Right atrium auricular region (tissue), 2 donors: ENCODE measurements at places on chromosomes 1 and 21.

DNA sequence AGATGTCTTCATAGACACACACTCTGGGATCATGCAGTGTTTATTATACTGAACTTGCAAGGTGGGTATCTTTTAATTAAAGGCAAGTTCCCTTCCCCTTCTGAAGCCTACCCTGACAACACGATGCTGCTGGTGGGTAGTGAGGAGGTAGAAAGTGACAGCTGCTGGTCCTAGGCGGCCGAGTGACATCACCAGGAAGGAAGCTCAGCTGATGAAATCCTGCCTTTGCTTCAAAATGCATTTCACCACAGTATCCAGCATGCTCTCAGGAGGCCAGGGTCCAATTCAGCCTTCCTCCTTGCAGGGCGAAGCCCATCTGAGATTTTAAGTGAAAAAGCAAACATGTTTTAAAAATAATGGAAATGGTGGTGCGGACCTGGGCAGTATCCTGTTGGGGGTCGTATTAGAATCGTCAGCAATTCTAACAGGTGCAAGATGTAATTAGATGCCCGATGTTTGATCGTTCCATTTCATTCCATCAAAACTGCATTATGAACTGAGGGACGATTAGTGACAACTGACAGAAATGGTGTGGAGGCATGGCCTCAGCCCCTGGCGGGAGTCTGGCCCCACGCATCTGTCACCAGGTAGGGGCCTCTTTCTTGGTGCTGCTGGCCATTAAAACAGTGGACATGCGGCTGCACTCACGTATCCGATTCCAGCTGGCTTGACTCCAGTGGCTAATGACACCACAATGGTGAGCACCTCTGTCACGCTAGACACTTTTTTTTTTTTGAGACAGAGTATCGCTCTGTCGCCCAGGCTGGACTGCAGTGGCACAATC, 324.8 kb upstream of the C1orf174 start:
- DNase-seq = no peak

DNA sequence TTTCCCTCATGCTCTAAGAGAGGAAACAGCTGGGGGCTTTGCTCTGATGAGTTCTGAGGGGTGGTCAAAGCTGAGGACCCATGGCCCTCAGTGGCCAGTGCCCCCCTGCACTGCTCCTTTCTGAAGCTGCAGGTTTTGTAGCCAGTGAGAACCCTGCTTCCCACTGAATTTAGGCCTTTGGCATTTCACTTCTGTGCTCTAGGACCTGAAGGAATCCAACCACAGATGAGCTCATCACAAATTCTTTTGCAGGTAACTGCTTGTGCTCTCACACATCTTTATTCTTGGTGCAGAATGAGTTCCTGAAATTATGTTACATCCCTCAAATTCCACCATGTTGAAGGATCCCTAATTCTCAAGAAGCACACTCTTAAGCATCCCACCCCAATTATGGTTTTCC, 248.7 kb upstream of the IRF2BP2 start:
- no peak for DNase-seq

DNA sequence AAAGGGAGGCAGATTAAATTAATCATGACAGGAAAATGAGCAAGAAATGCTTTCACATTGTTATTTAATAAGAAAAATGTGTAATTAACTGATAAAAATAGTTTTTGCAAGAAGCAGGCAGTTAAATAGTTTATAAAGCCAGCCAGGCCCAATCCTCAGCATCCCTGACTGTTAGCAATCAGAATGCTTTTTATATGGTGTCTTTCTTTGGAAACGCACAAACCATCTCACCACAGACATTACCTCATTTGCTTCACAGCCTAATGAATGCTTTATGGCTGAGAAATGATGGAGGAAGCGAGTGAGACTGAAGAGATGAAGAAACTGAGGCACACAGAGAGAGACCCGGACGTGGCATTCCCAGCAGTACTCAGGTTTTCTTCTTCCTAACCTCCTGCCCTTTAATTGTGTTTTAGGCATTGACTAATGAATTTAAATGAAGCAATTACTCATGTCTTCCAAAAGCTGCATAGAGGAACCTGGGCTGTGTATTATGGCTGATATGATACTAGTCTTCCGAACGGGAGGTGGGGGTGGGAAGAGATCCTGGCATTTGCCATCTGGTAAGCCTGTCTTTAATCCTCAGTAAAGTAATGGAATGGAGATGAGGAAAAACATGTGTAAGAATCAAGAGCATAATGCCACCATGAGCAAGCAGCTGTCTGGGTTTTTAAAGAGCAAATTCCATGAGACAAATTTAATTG, 116.1 kb upstream of the LMO4 start:
- DNase-seq = no peak

DNA sequence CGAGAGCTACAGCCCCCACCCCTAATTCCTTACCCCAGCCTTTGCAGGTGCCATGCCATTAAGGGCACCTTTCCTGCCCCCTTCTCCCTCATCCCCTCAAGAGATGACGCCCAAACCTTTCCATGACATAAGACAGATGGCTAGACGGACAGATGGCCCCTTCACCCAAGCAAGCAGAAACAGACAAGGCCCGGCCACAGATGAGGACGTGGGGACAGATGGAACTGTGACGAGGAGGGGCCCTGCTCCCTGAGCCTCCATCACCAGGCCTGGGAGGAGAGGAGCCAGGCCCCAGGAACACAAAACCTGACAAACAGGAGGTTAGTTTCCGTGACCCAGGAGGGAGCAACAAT, 24.7 kb upstream of the PEF1 start:
- no peak for DNase-seq

GRCh38 chr1:230208619-230209261, 141.7 kb downstream of the GALNT2 start:
- no peak for DNase-seq

GRCh38 chr1:240019524-240019923, 72.2 kb upstream of the FMN2 start:
- no peak for DNase-seq

DNA sequence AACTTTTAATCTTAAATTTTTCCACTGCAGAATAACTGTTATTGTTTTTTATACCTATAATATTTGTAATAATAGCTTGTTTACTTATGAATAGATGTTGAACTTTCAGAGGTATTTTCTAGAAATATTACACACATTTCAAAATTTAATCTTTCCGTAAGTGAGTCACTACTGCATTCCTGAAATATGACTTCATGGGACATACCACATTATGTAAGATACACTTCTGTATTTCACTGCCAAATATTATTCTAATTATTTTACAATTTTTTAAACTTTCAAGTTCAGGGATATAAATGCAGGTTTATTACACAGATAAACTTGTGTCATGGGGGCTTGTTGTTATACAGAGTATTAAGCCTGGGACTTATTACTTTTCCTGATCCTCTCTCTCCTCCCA, 2220.5 kb downstream of the NCAM2 start:
- no peak for DNase-seq

- DNase-seq = no peak
These were observed 332.8 kb downstream of the DISC1 start for GRCh38 chr1:231959225-231959884.

DNA sequence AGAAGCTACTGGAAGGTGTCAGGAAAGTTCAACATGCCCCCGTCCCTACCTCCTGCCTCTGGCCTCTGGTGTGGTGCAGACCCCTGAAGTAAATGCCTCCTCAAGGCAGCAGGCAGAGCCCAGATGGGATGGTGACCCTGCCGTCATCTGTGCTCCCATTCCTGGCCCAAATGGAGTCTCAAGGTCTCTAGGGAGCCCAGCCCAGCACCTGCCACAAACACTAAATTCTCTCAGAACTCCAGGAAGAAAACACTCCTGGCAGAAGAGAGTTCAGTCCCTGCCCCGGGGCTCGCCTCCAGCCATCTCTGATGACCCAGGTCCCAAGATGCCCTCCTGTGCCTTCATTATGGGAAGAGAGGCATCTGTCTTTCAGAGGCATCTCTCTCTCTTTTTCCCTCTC, 261.6 kb upstream of the TMEM51 start:
- DNase-seq = no peak

GRCh38 chr21:15212206-15212605, 147.4 kb upstream of the NRIP1 start:
- no peak for DNase-seq

GRCh38 chr1:181433931-181434330, 49.4 kb upstream of the CACNA1E start:
- DNase-seq = no peak

GRCh38 chr1:226063977-226064815, 1.7 kb downstream of the H3-3A start:
- DNase-seq = no peak

GRCh38 chr21:15332572-15332971, 267.8 kb upstream of the NRIP1 start:
- no peak for DNase-seq

DNA sequence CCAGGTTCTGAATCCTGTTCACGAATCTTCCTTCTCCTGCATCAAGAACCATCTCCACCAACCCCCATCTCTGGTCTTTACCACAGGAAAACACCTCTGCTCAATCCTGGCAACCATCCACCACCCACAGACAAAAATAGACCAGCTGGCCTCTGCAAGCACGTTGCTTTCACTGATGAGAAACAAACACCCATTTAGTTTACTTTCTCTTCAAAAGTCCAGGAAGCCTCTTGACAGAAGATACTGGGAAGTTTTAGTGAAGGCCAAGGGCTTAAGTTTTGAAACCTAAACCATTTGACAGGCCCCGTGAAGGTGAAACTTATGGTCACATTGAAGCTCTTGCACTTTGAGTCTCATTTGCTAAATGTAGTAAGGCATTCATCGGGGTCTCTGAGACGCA, 122.6 kb upstream of the PPP2R5A start:
- no peak for DNase-seq

DNA sequence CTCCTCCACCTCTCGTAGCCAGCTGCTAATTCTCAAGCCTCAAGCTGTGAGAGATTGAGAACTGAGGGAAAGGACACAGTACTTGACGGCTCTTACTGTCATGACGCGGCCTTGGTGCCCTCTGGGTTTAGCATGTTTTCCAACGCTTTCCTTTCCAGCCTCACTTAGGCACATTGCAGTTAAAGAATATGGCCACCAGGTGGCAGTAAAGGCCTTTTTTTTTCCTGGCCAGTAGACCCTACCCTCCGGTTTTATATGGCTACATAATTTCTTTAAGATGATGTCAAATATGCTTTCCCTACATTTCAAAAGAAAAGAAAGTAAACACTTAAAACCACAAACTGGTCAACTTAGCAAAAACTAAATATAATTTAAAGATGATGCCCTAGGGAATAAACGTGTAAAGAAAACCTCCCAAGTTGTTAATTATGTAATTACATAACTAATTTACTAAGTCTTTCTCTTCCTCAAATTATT, 56.8 kb upstream of the PRDX6 start:
- peak; percentile 81 for DNase-seq

DNA sequence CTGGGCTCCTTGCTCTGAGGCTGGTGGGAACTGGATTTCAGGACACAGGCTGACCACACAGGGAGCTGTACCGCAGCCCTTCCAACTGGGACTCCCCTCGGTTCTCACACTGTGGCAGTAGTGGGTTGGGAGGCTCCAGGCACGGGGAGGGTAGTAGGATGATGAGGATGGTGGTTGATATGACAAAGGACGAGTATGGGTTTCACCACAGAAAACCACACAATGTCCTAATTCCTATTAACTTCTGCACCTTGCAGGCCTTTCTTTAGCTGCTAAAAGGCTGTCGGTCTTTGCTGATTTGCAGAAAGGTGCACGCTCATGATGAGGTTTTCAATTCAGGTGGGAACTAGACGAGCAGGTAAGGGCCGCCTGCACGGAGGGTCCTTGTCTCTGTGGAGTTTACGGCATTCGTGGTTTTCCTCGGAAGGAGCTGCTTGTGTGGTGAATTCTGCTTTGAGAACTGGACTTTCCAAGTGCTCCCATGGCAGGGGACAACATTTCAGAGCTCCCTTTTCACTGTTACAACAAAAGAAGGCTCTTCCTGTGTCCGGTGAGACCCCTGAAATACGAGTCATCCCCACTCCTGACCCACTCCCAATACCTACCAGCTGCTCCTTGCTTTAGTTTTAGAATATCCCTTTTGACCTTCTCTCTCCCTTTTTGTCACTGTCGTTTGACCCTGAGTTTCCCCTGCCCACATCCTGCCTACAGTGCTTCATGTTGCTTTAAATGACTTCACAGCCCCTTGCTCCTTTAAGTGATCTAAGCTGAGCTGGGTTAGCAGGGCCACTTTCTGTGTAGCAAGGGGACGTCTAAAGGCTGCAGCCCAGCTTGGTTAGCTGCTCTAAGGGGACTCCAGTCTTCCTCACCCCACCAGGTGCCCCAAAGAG, 125.1 kb downstream of the MRPS6 start:
- no peak for DNase-seq

DNA sequence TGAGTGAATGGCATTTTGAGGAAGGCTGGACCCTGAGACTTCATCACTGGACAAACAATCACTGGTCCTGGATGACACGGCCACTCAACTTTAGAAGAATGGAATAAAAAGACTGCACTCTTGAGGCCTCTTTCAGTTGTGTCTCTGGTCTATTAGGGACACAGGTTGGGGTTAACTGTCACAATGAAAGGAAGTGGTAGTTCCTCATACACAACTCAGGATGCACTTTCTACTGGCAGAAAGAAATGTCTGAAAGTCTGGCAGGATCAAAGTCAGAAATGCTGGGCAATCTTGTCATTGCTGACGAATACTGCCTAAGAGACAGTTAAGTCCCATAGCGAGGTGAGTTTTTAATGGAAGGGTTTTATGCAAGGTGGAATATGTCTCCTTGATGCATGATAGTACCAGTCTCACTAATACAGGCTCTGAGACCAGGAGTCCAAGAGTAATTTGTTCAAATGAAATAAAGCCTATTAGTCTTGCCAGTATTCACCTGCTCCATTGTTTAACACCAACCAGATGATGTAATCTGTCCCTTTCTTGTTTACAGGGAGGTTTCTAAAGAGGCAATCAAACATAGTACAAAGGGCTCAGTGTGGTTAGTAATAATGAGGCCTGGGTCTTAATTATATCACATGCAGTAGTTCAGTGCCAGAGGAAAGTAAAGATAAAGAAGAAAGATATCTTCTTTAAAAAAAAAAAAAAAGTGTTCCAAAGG, 11.2 kb upstream of the RRP15 start:
- no peak for DNase-seq

- no peak for DNase-seq
These were observed 1.2 kb downstream of the LURAP1 start for GRCh38 chr1:46204406-46204742.

DNA sequence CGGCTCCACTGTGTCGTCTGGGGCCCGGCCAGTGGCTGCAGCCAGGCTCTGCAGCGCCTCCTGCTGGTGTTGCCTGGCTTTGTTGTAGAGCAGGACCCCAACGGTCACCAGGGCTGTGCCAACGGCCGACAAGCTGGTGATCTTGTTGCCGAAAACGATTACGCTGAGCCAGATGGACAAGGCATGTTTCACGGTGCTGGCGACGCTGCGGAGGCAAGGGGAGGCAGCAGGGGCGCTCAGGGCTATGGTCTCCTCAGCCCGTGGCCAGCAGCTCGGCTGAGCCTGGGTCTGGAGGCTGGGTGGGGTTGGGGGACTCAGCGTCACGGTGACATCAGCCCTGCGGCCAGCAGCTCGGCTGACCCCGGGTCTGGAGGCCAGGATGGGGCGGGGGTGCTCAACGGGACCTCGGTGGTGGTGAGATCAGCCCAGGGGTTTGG, 7.0 kb upstream of the CDK11B start:
- no peak for DNase-seq
